HCT116 (cell line): ENCODE measurements at places on chromosomes 4 and X. TPM values are rescaled to one million over a fixed set of nuclear protein-coding genes. Genes with fewer than 3 reads are reported as not detected.

The OTUD6A gene
- total RNA-seq: not detected

DNA sequence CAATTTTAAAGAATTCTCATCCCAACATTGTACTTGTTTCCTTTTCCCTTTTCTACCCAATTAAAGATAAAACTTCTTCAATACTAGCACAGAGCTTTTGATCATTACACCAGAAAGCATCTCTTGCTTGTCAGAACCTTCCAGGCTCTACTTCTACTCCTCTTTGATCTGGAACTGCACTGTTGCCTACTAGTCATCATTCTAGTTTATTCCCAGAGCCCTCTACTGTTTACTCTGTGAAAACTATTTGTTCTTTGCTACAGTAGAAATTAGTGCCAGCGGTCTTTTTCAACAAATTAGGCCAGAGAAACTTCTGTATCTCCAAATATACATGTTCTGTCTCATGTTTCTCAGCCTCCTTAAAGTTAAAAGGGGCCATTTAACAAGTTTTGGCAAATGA, 46.8 kb upstream of the TMPRSS11F start:
- H3K4me3 ChIP-seq: no peak overlapping the region
- no peak for DNase-seq

- H3K36me3 ChIP-seq: peaks cover 9% of the 10 kb centered on the region; the same call in 1 of the 2 replicates
- peaks cover 27% of the 10 kb centered on the region for H3K4me1 ChIP-seq
- no peaks in the 10 kb centered on the region for H3K27me3 ChIP-seq
- no peak for DNase-seq
These were observed 5.6 kb downstream of the G6PD start for GRCh38 chrX:154540897-154541535.

DNA sequence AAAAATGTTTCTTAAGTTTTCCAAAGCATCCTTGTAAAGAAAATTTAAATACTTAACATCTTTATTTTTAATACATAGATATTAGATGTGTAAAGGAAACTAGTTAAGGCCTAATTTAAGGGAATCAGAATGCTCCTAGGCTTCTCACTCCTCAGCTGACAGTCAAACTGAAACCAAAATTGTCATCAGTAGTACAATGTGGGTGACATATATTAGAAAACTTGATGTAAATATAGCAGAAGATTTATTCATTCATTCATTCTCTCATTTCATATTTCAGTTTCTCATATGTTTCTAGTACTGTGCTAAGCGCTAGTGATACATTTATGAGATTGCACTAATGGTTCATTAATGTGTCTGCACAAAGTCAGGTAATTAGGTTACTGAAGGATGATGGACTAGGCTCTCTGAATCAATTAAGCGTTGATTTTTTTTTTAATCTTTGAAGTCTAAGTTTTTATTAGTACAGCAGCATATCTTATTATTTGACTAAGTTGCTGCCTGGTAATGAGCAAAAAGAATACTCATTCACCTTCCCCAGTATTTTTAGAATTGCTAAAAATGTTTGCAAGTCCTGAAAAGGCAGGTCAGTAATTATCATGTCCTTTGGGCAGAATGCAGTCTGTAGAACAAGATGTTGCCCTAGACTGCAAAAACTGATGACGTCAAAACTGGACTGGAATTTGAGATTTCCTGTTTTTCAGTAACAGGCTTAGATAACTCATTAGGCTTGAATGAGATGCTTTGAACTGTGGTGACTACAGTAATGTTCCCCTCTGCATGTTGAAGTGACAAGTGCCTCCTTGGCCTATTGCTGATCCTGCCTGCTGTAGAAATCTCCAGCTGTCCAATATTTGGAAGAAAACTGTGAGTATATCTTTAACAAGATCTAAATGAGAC, 128.7 kb downstream of the ARHGAP24 start:
- DNase-seq: no peak
- H3K36me3 ChIP-seq: no peaks in the 10 kb centered on the region
- no peak overlapping the region for H3K4me3 ChIP-seq
- H3K27ac ChIP-seq: no peak overlapping the region
- H3K27me3 ChIP-seq: no peaks in the 10 kb centered on the region

The RBMX gene
- 267 TPM for total RNA-seq

The MAGED4 gene
- not detected for total RNA-seq

DNA sequence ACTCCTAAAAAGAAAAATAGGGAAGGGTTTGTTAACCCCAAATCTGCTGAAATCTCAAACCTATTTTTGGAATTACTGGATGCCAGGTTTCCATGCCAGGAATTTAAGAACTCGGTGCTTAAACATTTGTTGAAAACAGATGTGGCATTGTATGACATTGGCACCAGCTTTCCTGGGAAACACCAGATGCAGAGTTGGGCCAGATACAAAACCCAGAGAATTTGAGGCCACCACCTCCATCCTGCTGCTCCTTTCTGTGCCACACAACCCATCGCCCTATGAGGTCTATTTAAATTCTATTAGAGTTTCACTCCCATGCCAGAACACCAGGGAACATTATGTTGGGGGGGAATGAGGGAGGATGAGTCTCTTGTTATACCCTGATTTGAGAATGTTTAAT, 71.7 kb downstream of the ARAP2 start:
- H3K4me3 ChIP-seq: no peak overlapping the region
- H3K27me3 ChIP-seq: no peaks in the 10 kb centered on the region
- DNase-seq: no peak
- H3K27ac ChIP-seq: no peak overlapping the region

The CSTF2 gene
- total RNA-seq: 34.1 TPM

DNA sequence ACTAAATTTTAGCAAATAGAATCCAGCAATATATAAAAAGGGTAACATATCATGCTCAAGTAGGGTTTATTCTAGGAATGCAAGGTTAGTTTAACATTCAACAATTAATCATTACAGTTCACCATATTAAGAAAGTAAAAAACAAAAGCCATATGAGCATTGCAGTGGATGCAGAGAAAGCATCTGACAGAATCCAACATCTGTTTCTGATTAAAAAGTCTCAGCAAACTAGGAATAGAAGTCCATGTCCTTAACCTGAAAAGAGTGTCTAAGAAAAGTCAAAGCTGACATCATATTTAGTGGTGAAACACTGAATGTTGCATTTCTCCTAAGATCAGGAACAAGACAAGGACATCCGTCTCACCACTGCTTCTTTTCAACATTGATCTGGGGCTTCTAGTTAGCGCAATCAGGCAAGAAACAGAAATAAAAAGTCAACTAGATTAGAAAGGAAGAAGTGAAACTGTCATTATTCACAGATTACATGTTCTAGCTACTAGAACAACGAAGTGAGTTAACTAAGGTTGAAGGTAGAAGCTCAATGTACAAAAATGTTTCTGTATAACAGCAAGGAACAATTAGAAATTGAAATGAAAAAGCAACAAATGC, 49.3 kb downstream of the MRPL1 start:
- H3K36me3 ChIP-seq: no peaks in the 10 kb centered on the region
- no peaks in the 10 kb centered on the region for H3K27me3 ChIP-seq
- no peak overlapping the region for H3K4me3 ChIP-seq
- H3K4me1 ChIP-seq: no peaks in the 10 kb centered on the region
- no peak for DNase-seq
- no peak overlapping the region for H3K27ac ChIP-seq

The MAGEA6 gene
- total RNA-seq: 0.57 TPM

- peaks cover 3% of the 10 kb centered on the region; the same call in 1 of the 2 replicates for H3K27me3 ChIP-seq
- H3K4me1 ChIP-seq: peaks cover 15% of the 10 kb centered on the region
- DNase-seq: no peak
- no peaks in the 10 kb centered on the region for H3K36me3 ChIP-seq
- no peak overlapping the region for H3K27ac ChIP-seq
These were observed 8.9 kb upstream of the GSX2 start for GRCh38 chr4:54090804-54091623.
